Activated naive CD4-positive, alpha-beta T cell (primary cell): ENCODE measurements at places on chromosomes 1 and 21.

GRCh38 chr1:203492082-203492747 is 1.7 kb upstream of the OPTC start:
- DNase-seq = no peak

DNA sequence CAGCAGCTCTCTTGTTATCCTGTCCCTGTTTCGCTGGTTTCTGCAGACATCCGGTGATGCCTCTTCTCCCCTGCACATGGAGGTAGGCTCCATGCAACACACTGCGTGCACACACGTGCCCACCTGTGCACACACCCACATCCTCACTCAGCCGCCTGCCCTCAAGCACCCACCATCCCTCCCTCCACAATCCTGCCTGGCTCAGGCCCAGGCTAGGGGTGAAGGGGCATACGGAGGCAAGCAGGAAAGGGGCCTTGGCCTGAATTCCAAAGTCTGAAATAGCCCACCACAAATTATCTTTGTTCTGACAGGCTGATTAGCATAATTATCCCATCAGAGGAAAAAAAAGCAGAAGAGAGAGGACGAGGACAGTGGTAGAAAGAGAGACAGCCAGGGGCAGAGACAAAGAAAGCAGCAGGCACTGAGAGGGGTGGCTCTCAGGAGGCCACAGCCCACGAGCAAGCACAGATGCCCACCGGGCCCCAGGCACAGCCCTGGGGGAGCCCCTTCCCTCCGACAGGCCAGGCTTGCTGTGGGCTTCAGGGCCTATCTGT is 73.2 kb downstream of the GRIK3 start:
- DNase-seq = no peak

DNA sequence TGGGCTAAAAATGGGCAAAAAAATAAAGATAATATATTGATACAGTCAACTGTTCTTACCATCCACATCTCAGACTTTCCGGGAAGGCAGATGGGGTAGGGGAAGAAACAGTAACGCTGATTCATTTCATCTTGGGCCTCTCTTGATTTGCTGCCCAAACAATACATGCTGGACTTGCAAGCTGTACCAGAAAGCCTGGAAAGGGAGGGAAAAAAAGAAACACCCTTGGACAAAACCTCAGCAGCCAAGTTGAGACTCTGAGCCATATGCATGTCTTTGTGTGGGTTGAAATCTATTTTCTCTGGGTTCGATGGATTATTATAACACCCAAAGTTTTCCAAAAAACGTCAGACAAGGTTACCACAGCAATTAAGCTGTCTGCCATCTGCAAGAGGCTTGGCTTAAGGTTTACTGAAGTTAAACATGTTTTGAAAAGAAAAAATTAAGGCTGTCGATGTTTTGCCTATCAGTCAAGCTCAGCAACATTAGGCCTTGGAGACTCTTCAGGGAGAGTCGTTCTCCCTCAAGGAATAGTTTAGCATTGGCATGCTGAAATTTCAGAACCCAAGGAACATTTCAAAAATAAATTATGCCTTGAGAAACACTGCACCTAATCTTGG is 71.2 kb downstream of the PSMG1 start:
- no peak for DNase-seq

GRCh38 chr1:216749232-216749631 is 26.0 kb upstream of the ESRRG start:
- DNase-seq = no peak

DNA sequence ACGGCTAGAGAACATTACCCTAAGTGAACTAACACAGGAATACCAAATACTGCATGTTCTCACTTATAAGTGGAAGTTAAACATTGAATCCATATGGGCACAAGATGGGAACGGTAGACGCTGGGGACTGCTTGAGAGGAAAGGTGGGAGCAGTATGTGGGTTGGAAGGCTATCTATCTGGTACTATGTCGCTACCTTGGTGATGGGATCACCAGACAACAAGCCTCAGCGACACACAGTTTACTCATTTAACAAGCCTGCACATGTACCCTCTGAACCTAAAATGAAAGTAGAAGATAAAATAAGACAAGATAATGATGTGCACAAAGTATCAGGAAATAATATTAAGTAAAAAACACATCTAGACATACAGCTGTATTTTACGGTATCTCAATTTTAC is 819 bp downstream of the PYHIN1 start:
- no peak for DNase-seq

DNA sequence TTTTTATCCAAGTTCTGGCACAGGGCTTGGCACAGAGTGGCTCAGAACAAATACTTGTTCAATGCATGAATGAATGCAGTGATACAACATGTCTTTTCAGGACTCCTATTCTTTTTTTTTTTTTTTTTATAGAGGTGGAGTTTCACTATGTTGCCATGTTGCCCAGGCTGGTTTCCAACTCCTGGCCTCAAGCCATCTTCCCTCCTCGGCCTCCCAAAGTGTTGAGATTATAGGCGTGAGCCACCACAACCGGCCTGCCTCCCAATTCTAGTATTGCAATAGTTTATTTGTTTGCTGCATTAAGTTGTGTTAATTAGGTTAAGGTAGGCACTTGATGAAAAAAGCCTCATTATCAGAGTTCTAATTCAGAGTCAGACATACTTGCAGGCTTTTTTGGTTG is 17.9 kb downstream of the UBE4B start:
- no peak for DNase-seq

- no peak for DNase-seq
Measured at GRCh38 chr1:3623441-3624199, 1.2 kb upstream of the TPRG1L start.

DNA sequence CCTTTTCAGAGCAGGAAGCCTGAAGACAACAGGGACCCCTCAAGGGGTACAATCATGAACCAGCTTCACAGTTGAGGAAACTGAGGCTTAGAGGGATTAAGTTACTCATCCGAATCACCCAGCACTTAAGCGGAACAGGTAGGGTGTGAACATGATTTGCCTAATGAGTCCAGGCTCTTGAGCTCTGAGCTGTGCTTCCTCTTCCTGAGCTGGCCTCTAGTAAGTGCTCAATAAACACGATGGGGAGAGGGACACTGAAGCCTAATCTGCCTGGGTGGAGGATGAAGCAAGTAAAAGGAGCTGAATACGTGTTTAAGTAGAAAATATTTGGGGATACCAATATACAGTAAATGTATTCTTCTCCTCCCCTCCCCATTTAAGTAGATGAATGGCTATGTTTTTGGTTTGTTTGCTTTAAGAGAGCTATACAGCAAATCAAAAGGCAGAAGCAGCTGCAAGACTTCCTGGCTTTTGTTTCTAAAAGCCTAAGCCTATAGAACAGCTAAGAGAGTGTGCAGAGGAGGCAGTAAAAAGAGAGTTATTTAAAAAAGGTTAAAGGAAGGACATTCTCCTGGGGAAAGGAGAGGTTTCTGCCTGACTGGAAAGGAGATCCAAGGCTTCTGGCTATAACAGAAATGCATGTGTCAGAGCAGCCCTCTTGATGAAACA is 20.5 kb downstream of the STPG1 start:
- no peak for DNase-seq

GRCh38 chr1:100612540-100612939 is 74.6 kb downstream of the GPR88 start:
- DNase-seq = no peak

DNA sequence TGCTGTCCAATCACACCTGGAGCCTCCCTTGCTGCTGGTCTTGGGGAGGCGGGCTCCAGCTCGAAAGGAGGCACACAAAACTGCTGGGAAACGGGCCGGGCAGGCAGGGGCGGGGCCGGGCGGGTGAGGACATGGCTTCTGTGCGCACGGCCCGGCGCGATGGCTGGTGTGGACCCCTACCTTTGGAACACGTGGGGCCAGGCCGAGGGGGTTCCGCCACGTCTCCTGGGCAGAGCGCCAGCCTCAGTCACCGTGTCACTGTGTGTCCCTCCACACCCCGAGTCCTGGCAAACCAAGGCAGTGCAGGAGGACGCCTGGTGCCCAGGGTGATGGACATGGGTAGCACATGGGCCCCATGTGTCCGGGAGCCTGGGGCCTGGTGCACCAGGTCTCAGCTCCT is 42.0 kb upstream of the ADARB1 start:
- DNase-seq = no peak

DNA sequence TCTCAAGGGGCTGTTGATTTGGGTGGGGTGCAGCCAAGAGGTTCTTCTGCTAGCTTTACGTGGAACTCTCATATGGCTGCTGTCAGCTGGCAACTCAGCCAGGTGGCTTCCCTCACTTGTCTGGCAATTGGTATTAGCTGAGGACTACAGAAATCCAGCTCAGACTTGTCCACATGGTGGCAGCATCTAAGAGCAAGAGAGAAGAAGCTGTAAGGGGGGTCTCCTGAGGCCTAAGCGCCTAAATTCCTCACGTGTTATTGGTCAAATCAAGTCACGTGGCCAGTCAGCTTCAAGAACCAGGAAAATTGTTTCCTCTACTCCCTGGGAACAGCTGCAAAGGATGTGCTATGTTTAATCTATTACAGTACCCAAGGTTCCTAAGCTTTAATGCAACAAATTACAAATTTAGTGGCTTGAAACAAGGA is 4.2 kb upstream of the DYRK3 start:
- DNase-seq = no peak

DNA sequence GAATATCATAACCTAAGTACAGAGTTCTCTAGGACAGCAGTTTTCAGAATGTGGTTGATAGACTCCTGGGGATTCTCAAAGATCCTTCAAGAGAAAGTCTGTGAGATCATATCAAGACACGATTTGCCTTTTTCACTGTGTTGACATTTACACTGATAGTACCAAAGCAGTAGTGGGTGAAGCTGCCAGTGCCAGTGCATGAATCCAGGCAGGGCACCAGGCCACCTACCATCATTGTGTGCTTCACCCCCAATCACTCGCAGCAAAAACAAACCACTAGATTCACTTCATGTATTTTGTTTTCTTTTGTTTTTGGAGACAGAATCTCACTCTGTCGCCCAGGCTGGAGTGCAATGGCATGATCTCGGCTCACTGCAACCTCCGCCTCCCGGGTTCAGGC is 23.9 kb downstream of the DNAJC16 start:
- no peak for DNase-seq

DNA sequence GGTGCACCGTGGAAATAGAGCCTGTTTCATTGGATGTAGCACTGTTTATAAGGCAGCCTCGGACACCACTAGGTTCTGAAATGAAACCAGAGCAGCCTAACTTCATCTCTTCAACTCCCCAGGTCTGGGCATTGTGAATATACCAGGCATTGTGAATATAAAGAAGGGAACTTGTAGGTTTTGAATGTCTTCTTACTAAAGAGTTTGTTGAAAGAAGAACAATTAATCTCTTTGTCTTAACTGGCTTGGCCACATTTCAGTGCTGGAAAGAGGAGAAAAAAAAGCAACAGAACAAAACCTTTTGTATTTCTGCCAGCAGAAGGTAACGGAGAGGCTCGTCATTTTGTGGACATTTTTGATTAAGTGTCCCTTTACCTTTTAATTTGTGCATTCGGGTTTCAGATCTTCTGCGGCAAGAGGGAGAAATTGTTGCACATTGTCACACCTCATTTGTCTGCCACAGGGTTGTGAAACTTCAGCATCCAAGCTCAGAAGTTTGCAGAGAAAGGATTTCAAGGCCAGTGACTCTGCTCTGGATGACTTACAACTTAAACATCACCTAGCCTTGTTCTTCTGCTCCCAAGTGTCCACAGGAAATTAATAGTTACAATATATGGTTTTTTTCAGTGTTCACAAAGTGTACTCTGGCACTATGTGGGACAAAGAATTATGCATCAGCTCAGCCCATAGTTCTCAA is 158.3 kb downstream of the KAZN start:
- DNase-seq = no peak

- DNase-seq = no peak
Measured at GRCh38 chr1:235838021-235838420, 28.7 kb downstream of the LYST start.

DNA sequence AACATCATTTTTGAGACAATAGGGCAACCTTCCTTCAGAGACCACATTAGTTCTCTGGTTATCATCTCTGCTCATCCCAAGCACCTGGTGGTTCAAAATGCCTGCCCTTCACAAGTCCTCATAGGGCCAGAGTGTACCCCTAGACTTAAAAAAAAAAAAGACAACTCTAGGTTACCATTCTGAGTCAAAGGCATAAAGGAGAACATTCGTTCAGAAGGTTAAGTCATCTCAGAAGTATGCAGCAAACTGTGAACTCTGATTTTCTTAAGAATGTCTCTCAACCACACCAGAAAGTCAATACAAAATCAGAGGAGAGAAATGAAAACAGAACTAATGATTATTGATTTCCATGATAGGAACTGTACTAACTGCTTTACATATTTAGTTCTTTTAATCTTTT is 9.2 kb upstream of the BEND5 start:
- DNase-seq = no peak

- no peak for DNase-seq
Measured at GRCh38 chr21:33315946-33316710, 8.6 kb upstream of the IFNAR1 start.

DNA sequence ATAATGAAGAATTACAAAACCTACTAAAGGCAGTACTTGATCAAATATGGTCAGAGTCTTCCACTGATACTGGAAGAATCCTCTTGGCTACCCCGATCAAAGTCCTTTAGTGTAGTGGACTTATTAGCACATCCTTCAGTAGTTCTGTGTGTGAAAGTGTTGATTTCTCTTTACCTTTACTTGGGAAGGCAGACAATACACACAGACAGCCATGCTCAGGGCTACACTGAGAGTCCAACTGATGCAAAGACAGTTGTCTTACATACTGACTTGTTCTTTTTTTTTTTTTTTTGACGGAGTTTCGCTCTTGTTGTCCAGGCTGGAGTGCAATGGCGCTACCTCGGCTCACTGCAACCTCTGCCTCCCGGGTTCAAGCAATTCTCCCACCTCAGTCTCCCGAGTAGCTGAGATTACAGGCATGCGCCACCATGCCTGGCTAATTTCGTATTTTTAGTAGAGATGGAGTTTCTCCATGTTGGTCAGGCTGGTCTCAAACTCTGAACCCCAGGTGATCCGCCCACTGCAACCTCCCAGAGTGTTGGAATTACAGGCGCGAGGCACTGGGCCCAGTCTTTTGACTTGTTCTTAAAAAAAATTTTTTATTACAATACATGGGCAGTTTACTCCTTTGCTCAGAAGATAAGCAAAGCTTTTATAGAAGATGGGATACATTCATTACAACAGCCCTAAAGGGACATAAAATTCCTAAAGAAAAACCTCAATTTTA is 3.5 kb upstream of the PTTG1IP start:
- no peak for DNase-seq

- DNase-seq = no peak
Measured at GRCh38 chr1:39407896-39408640, 83.4 kb upstream of the BMP8A start.

DNA sequence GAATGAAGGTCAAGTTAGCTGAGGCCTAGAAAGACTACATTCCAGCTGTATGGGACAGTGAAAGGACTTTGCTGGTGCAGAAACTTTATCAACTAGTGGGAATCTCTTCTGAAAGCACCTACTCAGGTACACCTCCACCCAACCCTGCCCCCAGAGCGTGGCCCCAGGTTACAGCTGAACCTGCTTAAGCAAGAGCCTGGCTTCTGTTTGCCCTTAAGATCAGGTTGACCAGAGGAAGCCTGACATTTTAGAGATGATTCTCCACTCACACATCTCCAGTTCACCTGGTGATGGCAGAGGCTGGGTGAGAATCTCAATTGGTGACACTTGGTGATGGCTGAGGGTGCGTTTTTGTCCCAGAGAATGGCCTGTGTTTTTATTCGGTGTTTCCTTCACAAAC is 24.0 kb downstream of the ELAPOR1 start:
- no peak for DNase-seq
